ENCODE measurements at places on chromosomes 7 and 10. TPM values are rescaled to one million over a fixed set of nuclear protein-coding genes. Genes with fewer than 3 reads are reported as not detected.

GRCh38 chr7:46150202-46150601 lies 229.1 kb upstream of the IGFBP3 start:
- no peak for DNase-seq

DNA sequence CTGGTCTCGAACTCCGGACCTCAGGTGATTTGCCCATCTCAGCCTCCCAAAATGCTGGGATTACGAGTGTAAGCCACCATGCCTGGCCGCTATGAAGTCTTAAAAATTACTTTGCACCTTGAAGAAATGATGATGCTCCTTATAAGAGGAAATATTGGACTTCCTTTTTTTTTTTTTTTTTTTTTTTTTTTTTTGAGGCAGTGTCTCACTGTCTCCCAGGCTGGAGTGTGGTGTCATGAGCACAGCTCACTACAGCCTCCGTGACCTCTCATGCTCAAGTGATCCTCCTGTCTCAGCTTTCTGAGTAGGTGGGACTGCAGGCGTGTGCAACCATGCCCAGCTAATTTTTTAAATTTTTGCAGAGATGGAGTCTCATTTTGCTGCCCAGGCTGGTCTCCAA lies 65.3 kb downstream of the KMT2E start:
- no peak for DNase-seq

DNA sequence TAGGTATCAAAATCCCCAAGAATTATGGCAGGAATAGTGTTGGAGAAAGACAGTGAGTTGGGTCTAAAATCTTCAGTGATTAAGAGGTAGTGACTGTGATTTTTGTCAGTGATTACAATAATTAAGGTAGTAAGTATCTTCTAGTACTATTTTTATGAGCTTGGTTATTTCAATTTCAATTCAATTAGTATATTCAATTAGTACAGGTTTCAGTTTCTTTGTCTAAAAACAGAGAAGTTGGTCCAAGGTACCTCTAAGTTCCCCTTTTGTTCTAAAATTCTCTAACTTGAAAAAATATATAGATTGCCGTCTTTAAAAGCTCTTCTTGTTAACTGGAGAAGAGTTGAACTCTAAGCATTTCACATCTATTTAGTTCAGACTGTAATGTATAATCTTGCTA lies 82.9 kb downstream of the OTUD1 start:
- no peak for DNase-seq

DNA sequence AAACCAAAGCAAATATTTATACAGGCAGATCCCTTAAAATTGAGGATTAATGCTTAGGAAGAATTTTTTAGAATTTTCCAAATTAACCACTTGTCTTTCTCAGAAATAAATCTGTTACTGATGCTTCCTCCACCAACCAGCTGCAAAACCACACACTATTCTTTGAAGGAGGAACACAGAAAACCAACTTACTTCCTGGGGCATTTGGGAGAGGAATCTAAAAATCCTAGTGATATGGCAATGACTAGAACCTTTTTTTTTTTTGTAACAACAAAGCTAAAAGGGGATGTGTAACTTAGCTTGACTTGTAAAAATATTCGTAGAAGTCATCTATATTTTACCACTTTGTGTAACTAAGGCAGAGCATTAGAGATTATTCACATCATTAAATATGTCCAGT lies 5.1 kb upstream of the TM9SF3 start:
- no peak for DNase-seq

GRCh38 chr7:101138213-101138870 lies 11.4 kb downstream of the SERPINE1 start:
- DNase-seq: no peak

DNA sequence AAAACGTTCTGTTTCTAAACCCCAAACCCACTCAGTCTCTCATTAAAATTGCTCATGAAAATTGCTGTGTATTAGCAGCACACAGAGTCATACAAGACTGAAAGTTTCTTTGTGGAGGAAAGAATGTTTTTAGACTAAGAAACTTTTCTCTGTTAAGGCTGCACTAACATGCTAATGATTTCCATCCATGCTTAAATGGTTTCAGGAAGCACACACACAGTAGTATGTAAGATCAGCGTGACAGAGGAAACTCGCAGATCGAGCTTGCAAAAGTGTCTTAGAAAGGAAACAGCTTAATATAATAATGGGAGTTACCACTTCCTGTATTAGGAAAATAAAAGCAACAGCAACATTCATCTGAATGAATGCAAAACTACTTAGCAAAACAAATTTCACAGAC lies 112.7 kb downstream of the ICA1 start:
- DNase-seq: no peak

- no peak for DNase-seq
These were observed 63.7 kb downstream of the GRM8 start for GRCh38 chr7:127189074-127189473.

DNA sequence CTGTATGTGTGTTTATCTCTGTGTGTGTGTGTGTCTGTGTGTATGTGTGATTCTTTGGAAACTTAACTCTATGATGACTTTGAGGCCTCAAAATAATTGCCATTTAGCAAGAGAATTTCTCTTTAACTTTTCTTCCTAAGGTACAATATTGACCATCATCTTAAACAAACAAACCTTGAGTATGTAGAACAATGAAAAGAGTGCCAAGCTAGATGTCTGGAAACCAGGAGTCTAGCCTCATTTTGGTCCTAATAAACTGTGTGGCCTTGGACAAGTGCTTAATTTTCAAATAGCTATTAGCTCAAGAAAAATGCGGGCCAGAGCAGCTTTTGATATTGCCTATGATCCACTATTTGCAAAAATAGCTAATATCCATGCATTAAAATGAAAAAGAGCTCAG lies 119.3 kb downstream of the RNLS start:
- DNase-seq: no peak

The PRSS1 gene
- total RNA-seq: not detected
